ENCODE measurements at places on chromosomes 12 and 14.
A peak's percentile ranks its signal among the peaks of the same experiment; 100 is the strongest.

- DNase-seq, result no peak
Observed at GRCh38 chr14:99946652-99947489, 118.4 kb upstream of the EVL start.

DNA sequence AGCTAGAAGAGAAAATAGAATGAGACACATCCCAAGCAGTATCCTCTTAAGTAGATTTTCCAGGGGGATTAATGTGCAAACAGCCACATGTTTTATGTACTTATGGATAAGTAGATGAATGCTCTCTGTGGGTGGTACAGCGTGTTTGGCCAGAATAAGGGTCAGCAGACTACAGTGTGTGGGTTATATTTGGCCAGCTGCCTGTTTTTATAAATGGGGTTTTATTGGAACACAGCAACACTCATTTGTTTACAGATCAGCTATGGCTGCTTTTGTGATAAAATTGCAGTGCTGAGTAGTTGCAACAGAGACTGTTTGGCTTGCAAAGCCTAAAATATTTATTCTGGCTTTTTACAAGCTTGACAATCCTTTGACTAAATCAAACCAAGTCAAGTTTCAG is 780.2 kb upstream of the SEL1L start:
- peak; percentile 69 for DNase-seq

DNA sequence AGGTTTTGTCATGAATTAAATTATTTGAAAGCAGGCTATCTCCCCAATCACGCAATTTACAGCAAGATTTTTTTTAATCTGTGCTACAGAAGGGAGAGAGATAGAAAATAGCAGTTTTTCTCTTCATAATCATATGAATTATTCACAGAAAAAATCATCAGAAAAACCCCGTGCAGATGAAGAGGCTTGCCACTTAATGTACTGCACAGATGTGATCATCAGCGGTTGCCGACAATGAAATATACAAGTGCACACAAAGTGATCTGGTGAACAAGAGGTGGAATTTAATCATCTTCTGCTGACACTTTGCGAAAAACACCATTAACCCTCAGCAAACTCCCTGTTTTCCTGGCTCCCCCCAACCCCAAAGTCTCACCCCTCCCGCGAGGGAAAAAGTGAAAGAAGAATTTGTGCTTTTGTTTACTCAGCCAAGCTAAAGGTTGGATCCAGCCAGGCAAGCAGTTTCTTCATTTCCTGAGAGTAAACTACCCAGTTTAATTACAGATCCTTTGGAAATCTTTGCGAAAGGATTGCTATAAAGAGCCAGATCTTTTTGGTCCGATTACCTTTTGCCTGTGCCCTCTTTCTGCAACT is 3.1 kb upstream of the LMO3 start:
- no peak for DNase-seq

GRCh38 chr14:60317609-60318008 is 68.6 kb downstream of the PPM1A start:
- DNase-seq, result no peak

DNA sequence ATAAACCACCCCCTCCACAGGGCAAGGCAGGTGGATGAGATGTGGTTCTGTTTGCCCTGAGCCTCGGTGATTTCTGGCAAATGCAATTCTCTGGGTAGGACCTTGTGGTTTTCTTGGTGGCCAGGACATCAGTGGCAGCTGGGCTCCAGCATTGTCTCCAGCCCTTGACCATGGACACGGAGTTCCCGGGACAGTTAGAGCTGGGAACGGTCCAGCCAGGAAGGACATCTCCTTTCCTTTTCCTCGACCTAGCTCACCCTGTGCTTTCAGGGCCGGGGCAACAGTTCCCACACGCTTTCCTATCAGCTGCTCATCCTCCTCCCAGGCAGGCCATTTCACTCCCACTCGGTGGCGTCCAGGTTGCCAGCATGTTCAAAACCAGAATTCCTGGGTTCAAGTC is 9.2 kb downstream of the SERPINA4 start:
- DNase-seq, result no peak

All from SHP77 (cell line).